ENCODE measurements at places on chromosomes 2 and 18.

DNA sequence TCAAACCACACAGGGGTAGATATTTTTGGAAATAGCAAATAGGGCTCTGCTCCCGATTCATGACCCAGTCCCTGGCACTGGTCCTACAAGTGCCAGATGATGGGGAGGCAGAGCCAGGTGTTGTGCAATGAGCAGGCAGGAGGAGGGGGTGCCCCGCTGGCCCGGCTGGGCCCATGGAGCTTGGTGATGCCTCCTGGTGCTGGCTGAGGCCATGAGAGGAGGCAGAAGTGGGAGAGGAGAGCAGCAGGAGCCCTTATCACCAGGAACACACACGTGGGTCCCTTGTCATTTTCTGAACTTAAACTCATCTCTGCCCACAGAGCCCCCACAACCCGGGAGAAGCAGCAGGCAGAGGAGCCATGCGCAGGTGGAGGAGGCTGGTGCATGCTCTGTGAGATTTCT lies 90.5 kb upstream of the MAPK4 start:
- DNase-seq: no peak

DNA sequence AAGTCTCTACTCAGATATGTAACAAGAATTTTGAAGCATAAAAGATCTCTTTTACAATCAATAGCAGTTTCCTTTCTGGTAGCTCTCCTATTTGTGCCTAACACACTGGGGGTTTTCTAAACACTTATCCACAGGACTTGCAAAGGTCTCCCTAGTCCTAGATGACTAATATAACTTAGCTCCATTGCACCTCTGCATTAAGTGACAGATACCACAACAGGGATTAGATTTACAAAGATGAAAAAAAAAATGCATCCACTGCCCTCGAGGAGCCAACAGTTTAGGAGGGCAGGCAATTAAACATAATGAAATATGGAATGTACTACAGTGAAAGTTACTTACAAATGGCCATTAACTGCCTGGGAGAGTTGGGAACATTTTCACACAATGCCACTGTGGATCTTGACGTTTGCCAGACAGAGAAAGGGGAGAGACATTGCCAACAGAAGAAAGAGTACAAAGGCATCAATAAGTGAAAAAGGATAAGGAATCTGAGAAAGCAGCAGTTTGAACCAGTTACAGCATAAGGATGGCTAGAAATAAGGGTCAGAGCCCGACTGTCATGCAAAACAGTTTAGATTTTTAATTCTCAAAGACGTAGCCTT lies 14.3 kb downstream of the PPP3R1 start:
- no peak for DNase-seq

GRCh38 chr2:177639262-177639914 lies 246.8 kb downstream of the AGPS start:
- DNase-seq: no peak

- no peak for DNase-seq
These were observed 176.9 kb downstream of the DIS3L2 start for GRCh38 chr2:232138441-232138840.

DNA sequence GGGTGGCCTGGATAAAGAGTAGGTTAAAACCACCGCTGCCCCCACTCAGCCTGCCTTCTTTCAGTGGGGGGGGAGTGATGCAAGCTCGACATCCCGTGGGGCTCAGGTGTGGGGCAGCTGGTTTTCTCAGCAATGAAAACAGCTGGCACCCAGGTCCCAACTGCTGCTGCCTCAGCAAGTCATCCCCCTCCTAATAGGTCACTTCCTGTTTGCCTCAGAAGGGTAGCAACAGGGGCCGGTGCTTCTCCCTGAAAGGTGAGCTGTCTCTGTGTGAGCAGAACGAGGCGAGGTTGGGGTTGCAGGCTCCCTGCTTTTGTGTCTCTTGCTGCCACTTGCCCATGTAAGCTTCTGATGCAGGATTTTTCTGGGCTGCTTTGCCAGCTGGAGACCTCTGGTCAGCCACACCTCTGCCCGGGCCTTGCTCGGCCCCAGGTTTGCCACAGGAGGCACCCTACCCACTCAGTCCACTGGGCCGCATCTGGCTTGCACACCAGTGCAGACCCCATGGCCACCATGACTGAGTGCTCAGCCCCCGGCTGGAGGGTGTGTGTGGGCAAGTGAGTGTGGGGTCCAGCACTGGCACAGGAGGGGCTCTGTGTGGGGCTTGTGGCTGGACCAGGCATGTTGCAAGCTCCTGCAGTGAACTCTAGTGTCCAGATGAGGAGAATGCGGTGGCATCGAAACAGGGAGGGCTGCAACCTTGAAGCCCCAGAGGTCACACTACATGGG lies 11.5 kb upstream of the ASB1 start:
- DNase-seq: peak; percentile 18

DNA sequence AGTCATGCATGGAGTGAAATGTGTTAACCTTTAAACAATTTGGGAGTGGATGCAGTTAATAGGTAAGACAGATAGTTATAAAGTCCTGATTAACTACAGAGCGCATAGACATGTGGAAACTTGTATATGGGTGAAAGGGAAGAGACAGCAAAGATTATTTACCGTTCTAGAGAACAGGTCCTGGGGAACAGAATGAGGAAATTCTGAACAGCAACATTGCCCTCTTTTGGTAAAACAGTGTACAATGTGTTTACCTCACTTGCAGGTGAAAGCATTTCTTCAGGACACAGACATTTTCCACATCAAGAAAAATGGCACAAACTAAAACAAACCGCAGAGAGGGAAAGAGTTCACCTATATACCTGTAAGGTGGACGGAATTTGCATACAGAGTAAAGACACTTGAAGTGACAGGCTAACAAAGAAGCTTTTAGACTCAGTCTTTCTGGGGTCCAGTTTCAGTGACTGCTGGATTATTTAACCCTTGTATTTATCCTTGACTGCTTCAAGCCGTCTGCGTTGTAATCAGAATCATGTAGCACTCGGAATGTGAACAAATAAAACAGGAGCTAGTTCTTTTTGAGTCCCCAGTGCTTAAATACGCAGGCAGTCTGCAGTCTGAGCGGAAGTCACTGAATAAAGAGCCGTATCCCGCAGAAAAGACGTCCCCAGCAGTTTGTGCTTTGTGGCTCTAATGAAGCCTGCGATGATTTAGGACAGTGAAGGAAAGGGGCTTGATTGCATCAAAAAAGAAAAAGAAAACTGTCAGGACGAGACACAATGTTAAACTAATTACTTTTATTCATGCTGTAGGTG lies 364.8 kb upstream of the GALNT5 start:
- DNase-seq: peak; percentile 13

DNA sequence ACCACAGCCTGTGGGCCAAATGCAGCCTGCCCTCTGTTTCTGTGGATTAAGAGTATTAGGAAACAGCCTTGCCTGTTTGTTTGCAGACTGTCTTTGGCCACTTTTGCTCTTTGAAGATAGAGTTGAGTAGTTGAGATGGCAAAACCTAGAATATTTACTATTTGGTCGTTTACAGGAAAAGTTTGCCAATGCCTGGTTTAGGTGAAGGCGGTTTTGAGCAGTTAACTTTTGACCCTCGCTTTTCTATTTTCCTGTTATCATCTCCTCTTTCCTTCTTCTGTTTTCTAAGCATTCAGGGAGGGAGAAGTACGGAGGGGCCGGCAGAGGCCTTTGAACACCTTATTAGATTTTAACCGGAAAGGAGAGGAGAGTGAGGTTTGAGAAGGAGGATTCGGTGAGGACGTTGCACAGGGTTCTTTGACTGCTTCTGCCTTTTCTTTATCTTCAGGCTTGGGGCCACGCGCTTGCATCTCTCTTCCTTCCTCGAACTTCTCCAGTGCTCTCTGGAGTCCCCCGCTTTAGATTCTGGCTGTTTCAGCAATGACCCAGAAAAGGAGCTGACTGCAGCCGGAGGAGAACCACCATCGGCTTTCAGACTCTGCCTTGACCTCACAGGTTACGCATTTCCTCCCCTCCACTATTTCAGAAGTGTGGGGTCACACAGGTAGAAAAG lies 39.2 kb downstream of the IL1R2 start:
- DNase-seq: no peak

GRCh38 chr2:175922160-175922559 lies 79.9 kb downstream of the LNPK start:
- no peak for DNase-seq
